Effector CD4-positive, alpha-beta T cell (primary cell): ENCODE measurements at places on chromosomes 4 and X.

- no peak for DNase-seq
Observed at GRCh38 chrX:23134136-23134535, 134.4 kb downstream of the DDX53 start.

DNA sequence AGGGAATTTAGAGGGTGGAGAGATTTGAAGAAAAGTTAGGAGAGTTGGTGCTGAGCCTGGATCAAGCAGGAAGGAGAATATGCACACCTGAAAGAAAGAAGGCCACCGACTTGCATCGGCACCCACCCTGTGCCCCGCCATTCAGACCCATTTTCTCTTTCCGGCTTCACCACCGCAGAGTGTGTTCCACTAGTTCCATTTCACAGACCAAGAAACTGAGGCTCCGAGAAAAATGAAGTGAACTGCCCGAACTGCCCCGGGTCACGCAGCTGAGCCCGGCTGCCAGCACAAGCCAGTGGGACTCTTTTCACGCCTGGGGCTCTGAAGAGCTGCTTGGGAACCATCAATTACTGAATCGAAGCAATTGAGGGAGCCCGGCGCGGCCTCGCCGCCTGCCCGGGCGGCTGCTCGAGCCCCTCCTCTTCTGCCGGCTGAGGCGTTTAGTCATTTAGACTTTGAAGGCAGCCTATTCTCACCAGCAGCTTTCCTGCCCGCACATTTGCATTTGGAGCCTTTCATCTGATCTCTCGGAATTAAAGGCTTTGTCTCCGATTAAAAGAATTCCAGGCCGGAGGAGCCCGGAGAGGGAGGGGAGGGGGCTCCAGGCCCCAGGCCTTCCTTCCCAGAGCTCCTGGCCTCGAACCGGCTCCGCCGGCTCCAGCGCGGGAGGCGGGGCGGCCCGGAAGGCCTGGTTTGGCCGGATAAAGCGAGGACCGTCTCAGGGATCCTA is 140.2 kb upstream of the PJA1 start:
- DNase-seq = no peak

DNA sequence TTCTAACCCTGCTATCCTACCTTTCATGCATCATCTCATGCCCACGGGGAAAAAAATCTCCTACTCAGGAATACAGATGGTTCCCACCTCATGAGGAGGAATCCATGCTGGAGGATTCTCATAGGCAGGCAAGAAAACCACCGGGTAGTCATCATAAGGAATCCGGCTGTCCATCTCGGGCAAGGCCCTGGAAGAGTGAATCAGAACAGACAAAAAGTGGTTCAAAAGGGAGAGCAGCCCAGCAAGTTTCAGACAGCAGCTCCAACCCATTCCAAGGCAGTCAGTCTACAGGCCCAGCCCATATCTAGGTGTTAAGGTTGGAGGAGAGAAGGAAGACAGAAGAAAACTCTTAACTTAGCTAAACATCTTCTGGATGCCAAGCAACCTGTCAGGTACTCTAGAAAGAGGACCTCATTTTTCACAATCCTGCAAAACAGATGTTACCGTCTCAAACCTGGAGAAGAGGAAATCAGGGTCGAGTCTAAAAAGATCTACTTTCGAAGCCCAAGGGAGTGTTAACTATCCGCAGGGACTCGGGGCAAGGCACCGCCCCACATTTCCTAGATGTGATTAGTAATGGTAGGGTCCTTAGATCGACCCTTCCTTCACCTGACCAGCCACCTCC is 447 bp downstream of the PDZD11 start:
- no peak for DNase-seq

GRCh38 chr4:57764856-57765255 is 654.7 kb upstream of the IGFBP7 start:
- DNase-seq = no peak

GRCh38 chrX:9338986-9339385 is 125.9 kb upstream of the TBL1X start:
- no peak for DNase-seq

DNA sequence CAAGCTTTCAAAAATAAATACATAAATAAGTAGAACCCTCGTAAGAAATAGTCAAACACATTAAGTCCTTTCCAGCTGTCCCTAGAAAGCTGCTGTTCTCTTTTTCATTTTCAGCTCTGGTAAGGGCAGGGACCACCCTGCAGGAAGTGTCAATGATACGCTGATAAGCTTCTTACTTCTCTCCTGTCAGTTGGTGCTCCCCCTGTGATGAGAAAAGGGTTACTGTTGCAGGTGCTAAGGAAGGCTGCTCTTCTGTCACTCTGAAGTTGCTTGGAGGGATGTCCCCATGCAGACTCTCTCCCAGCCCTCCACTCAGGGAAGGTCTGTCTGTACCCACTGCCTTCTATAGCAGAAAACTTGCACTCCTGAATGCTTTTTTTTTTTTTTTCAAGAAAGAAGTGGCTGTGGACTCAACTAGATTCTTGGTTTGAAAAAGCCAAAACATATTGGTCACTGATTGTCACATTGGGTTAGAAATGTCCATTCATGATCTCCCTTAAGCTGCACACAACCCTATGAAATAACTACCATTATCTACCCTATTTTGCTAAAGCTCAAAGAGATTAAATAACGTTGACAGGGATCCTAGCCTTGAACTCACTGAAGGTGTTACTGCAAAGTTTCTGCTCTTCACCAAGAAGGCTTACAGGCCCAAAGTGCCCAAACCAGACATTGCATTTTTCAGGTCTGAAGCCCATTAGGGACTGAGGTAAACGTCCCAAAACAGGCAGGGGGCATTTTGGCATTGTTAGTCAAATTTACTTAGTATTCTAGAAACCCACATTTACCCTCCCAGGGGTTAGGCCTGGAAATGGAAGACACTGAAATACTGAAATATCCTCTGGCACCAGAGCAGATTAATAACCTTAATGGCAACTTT is 1.2 kb downstream of the CXCL3 start:
- DNase-seq = no peak

- no peak for DNase-seq
Observed at GRCh38 chrX:24168807-24169206, 19.3 kb downstream of the ZFX start.

DNA sequence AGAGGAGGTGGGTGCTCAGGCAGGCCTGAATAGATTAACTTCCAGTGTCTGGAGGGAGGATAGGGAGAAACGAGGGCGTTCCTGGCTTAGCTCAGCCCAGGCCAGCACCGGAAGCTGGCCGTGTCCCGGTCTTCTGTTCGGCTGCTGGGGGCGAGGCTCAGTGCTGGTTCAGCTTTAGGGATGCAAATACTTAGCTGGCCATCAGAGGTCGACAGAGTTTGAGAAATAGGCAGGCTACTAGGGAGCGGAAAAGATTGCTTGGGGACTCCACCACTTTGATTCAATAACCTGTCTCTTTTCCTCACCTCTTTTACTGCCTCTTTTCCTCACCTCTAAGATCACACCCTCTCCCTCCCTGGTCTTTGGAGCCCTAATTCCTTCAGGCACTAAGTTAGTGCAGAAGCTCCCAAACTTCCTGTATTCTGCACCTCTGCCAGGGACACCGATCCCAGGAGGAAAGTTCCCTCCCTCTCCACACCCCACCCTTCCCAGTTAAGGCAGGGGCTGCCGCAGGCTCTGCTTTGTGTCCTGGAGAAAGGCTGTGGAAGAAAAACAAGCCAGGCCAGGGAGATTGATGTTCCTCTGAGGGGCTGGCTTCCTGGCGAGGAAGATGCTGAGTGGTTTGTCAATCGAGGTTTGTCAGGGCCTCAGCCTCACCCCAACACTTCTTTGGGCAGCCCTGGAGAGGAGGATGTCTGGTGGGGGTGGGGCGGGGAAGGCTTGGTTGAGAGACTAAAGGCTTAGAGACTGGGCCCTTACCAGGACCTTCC is 6.0 kb upstream of the EFNB1 start:
- DNase-seq = no peak

- DNase-seq = peak; percentile 25
Observed at GRCh38 chr4:184473499-184474262, 669 bp downstream of the IRF2 start.

DNA sequence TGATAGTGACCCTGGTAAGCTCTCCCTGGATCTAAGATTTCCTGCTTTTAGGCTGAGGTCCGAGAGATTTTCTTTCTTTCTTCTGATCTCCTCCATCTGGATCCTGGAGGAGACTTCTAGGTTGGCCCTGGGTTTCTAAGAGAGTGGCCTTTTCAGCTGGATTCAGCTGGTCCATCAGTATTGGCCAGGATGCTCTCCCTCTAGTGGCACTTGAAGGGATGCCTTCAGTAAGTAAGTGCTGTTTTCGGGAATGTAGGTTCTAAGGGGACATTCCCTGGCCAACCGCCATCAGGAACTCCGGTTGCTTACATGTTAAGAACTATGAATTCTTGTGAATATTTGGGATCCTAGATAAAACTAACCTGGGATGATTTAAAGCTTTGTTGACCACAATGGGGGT is 56.9 kb downstream of the SERTM2 start:
- DNase-seq = no peak
